Left cardiac atrium (tissue), 4 donors: ENCODE measurements at places on chromosomes 1 and 21. TPM values are rescaled to one million over a fixed set of nuclear protein-coding genes. Genes with fewer than 3 reads are reported as not detected.

DNA sequence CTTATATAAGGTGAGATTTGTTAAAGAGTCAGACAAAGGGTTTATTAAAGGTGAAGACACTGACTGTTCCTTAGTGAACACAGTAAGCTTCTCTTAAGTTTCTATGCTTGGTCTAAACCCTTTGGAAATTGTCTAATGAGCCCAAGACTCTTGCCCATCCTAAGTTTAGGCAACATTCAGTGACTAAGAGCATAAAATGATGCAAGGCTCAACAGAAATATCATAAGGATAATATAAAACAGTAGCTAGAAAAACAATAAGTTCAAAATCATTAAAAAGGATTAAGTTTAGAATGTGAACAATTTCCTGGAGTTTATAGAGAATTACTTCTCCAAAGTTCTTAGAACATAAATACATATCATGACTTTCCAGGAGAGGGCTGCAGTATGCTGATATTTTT is 108.9 kb upstream of the PDC start:
- no peak for DNase-seq

GRCh38 chr1:103337779-103338178 is 187.7 kb upstream of the RNPC3 start:
- DNase-seq = no peak

DNA sequence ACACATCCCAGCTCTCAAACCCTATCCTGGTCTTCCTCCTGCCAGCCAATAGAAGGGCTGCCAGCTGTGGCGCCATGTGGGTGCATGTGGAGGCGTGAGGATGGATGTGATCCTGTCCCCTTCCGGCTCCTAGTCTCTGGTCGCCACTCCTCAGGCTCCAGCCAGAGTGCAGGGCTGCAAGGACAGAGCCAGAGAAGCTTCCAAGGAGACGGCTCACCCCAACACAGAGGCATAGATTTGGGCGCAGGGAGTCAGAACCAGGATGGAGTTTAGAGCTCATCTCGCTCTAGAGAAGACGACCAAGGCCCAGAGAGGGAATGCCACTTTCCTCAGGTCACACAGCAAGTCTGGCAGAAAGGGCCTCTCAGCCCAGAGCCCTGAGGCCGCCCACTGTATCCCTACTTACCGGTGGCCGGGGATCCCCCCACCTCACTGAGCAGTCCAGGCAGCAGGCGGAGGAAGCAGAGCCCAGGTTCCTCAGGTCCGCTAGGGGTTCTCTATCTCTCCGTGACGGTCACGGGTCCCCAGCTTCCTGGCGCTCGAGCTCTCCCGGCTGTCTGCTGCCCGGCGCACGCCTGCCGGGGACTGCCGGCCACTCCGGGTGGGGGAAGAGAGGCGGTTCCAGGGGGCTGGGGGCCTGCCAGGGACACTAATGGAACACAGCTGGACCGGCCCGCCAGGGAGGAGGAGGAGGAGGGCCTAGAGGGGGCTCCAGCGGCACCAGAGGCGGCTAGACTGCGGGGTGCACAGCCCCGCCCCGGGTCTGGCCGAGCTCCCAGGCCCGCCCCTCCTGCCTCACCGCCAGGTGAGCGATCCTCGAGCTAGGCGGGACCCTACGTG is at the start of gene COL16A1:
TSS of gene COL16A1 (minus strand) at position 587 of the 840 bp plus-strand sequence. CDS start 1,824 bp downstream, outside the sequence.
- DNase-seq = peak; percentile 75

DNA sequence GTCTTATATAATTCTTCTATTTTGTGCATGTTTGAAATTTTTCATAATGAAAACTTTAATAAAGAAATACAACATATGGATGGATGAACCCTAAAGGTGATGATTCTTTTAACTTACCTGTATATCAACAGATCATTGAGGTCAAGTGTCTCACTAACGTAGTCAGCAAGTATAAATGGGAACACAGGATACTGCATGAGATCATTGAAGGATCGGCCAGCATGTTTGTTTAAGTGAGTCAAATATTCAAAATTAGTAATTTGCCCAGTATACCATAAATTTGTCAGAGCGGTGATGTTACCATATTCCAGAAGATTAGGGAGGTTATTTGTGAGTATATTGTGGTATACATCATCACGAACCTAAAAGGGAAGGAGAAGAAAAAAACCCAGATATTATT is 71.0 kb upstream of the GNG4 start:
- no peak for DNase-seq

DNA sequence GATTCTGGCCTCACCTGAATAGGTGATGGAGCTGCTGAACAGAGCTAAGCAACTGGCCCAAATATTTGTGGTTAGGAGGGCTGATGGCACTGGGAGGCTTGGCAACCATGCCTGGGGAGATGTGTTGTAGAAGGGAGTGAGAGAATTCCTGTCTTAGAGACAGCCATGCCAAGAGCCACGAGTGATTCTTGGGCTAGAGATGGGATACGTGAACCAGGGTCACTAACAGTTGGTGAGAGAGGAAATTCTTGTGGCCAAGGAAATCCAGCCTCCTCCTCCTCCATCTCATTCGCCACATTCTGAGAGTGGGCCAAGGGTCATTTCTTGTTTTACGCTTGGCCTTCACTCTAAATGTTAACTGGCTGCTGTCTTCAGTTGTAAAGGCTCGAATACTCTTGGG is 46.3 kb downstream of the NGF start:
- no peak for DNase-seq

- no peak for DNase-seq
Measured at GRCh38 chr21:38349111-38349746, 92.4 kb downstream of the KCNJ15 start.

Gene LMOD1
- total RNA-seq = 21.3 TPM

Gene GALE
- 9.7 TPM for total RNA-seq

Gene AQP10
- total RNA-seq = not detected

Gene SPRR2D
- not detected for total RNA-seq

Gene CSMD2
- 0.58 TPM for total RNA-seq

Gene AJAP1
- total RNA-seq = 0.10 TPM
